ENCODE measurements at places on chromosomes 13 and 19. TPM values are rescaled to one million over a fixed set of nuclear protein-coding genes. Genes with fewer than 3 reads are reported as not detected.

The RAB8A gene
- 53.5 TPM for total RNA-seq

The HS6ST3 gene
- 5.0 TPM for total RNA-seq

The PEX11G gene
- 4.1 TPM for total RNA-seq

The PLPP2 gene
- 0.83 TPM for total RNA-seq

The PRR19 gene
- total RNA-seq, result not detected
